ACHN (cell line): ENCODE measurements at places on chromosomes 5 and 9.
A peak's percentile ranks its signal among the peaks of the same experiment; 100 is the strongest.

- no peak for DNase-seq
Observed at GRCh38 chr9:135879237-135879601, 28.1 kb downstream of the CAMSAP1 start.

DNA sequence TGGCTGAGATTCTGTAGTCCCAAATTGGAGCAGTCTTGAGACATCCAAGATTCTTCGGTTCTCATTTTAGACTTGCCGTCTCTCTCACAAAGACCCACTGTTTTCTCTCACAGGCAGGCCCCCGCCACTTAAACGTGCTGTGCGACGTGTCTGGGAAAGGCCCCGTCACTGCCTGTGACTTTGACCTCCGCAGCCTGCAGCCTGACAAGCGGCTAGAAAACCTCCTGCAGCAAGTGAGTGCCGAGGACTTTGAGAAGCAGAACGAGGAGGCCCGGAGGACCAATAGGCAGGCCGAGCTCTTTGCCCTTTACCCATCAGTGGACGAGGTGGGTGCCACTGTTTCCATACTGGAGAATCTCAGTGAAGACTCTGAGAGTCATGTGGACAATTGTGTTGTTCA, 97.2 kb downstream of the DOCK8 start:
- DNase-seq, result no peak

DNA sequence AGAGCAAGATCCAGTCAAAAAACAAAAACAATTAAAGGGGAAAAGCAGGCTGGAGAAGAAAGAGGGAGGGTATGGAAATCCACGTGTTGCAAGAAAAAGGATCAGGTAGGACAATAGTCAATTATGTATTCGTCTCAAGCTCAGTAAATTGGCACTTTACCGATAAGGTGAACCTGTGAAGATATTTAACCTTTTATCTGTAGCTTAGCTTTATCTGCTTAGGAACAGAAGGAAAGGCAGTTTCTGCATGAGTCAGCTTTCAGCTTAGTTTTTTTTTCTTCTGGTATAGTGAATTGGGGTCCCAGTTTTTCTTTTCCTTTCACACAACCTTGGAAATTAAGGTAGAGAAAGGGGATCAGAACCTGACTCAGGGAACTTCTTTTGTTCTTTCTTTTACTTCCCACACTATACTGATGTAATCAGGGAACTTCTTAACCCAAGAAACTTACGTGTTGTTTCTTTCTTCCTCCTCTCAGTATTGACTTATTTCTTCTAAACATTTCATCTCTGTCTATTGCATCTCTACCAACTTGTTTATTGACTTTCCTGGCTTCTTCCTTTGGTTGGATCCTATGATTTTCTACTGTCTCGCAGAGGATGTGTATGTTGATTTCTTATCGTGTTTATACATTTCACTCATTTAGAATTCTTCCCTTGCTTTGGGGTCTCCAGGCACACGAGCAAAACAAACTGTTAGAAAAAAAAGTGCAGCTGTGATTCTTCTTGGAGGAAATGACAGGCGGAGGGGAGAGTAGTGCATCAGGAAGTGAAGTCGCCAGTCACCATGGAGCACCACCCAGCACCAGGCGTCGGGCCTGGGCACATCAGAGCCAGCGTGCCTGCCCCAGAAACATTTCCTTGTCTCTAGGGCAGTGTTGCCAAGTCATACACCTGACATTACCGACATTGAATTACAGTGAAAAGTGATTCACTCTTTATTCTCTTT, 123.0 kb upstream of the LHFPL2 start:
- no peak for DNase-seq

GRCh38 chr5:139633295-139634027, 14.7 kb upstream of the CXXC5 start:
- DNase-seq, result peak; percentile 67

DNA sequence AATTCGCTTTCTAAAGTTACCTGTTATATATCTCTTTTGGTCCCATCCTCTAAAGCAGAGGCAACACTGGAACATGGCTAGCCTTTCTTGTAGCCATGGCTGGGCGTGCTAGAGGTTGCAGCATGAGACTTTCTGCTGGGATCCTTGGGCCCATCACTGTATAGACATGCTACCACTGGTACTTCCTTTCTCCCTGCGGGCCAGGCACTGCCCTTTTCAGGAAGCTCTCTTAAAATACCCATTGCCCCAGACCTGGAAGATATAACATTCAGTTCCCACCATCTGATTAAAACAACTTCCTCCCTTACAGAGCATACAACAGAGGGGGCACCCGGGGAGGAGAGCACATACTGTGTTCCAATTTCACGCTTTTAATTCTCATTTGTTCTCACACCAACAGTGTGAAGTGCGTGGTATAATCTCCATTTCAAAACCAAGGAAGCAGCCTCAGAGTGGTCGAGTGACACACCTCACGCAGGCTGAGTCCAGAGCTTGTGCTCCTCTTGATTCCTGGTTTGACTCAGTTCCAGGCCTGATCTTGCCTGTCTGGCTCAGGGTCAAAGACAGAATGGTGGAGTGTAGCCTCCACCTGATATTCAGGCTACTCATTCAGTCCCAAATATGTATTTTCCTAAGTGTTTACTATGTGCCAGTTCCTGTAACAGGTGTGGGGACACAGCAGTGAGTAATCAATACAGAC, 22.6 kb downstream of the PTGS1 start:
- DNase-seq, result no peak

DNA sequence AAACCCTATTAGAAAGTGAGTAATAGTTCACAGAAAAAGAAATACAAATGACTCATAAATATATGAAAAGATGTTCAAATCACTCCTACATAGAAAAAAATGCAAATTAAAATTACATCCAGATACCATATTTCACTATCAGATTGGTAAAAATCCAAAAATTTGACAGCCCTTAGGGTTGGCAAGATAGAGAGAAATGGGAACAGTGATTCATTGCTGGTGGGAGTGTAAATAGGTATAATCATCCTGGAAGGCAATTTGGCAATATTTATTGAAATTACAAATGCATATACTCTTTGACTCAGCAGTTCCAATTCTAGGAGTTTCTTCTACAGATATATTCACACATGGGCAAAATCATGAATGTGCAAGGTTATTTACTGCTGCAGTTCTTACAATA, 273.5 kb downstream of the NR2F1-AS1 start:
- no peak for DNase-seq

GRCh38 chr9:91900055-91900796, 49.8 kb downstream of the ROR2 start:
- no peak for DNase-seq

DNA sequence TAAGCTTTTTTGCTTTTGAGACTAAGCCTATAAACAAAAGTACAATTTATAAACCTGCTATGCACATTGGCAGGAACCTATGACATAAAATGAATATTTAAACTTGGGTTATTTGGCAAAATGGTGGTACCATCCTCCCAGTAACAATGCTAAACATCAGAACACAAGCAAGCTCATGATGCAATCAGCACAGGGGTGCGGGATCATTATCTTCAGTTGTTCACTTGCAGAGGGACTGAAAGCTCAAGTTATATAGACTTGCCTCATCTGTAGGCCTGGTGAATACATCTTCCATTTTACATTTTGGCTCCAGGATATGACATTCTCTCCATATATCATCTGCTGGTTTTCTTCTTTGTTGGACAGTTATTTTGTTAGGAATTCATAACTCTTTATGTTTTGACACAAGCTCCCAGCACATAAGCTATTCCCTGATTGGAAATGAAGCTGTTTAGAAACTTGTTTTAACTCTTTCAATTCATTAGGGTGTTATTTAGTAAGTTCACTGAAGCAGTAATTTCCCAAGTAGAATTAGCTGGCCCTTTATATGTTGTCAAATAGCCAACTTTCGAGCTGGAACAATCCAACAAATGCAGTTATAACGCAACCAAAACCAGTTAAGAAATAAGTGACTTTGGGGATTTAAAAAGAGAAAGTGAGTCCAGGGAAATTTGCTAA, 124.7 kb upstream of the LIFR start:
- DNase-seq, result no peak

DNA sequence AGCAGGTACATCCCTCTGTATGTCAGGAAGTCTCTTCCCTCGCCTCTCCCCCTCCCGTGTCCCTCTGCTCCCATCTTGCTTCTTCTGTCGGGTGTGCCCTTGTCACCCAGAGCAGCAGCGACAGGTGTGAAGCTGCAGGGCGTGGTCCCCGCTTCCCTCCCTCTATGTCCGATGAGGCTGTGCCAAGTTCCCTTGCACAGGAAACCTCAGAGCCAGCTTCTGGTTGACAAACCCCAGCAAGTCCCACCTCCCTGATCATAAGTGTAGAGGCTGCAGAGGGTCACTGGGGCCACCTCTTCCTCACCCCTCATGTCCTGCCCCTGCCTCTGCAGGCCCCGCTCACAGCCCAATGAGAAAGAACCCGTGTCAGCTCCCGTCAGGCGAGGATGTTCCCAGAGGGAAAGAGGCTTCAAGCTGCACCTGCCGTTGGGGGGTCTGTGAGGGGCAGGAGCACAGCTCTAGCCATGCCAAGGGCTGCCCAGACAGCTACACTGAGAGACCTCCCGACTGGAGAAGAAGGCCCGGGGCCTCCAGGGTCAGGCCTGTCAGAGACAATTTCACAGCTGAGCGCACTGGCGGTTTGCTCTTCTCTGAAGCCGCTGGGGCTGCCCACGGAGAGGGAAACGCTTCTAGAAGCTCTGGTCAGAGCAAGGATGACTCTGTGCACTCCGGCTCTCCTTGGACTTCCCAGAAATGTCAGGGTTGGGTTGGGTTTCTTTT, 73.3 kb downstream of the AK8 start:
- peak; percentile 7 for DNase-seq

DNA sequence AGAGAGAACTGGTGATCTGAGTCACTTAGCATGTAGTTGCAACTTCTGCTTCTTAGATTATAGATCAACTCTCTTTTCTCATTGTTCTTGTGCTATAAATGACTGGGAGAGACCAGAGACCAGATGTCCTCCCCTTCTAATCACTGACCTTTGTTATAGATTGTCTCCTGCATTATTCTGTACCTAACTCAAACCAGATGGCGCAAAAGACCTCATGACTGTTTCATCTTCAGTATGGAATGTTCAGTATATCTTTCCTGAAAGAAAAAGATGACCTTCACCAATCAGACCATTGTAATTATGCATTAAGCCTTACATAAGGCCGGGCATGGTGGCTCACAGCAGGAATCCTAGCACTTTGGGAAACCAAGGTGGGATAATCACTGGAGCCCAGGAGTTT, 30.5 kb upstream of the ADAM19 start:
- DNase-seq, result no peak

GRCh38 chr5:104178829-104179456, 616.4 kb upstream of the NUDT12 start:
- DNase-seq, result peak; percentile 54

GRCh38 chr9:81490605-81491331, 198.6 kb downstream of the TLE1 start:
- peak; percentile 40 for DNase-seq

DNA sequence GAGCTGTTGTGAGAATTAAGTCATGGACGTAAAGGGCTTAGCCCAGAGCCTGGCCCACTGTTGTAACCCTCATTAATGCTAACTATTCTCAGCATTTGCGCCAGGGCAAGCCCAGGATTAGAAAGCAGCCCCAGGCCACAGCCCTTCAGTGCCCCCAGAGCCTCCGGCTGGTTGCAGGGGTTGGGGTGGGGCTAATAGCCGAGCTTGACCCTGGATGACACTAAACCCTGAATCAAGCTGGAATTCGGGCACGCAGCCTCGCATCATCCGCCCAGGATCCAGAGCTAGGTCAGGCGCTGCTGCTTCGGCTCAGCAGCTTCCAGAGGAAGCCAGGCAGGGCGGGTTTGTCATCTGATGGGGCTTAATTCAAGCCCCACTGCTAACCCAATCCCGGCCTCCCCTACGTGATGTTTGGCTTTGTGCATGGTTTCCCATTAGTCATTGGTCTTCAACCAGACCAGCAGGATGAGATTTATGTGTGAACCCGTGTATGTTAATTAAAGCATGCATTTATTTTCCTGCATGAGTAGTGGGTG, 1.2 kb upstream of the MEGF9 start:
- DNase-seq, result peak; percentile 55

DNA sequence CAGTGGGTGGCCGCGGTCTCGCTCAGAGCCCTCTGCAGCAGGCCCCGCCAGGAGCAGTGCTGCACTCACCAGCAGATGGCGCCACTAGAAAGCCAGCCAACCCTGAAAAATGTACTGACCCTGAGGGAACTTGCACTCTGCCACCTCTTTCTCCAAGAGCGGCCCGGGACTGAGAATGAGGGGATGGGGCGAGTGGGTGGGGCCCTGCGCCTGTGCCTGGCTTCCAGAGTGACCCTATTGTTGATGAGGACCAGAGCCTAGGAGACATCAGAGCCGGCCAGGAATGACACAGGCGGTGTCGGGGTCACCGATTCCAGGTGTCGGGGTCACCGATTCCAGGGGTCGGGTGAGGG, 2.9 kb upstream of the IL17B start:
- DNase-seq, result peak; percentile 59

GRCh38 chr5:89315286-89316100, 432.5 kb upstream of the MEF2C start:
- DNase-seq, result no peak

- no peak for DNase-seq
Observed at GRCh38 chr5:126311766-126312165, 111.4 kb upstream of the GRAMD2B start.

DNA sequence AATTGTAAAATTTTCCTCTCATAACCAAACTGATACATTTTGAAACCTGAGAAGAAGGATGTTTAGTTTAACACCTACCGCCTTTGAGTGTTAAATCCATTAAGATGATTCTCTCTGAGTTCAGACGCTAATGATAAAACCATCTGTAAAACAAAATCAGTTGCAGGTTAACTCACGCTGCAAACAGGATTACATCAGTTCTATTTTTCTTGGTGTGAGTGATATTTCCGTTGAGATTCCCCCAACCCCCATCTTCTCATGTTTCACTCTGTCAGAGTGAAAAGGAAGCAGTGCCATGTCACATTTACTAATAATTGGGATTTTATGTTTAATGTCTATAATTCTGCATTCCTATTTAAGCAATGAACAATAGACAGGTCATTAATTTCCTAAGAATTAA, 146.5 kb downstream of the FANCC start:
- DNase-seq, result peak; percentile 55

GRCh38 chr9:123996731-123997421, 14.7 kb upstream of the LHX2 start:
- DNase-seq, result no peak

DNA sequence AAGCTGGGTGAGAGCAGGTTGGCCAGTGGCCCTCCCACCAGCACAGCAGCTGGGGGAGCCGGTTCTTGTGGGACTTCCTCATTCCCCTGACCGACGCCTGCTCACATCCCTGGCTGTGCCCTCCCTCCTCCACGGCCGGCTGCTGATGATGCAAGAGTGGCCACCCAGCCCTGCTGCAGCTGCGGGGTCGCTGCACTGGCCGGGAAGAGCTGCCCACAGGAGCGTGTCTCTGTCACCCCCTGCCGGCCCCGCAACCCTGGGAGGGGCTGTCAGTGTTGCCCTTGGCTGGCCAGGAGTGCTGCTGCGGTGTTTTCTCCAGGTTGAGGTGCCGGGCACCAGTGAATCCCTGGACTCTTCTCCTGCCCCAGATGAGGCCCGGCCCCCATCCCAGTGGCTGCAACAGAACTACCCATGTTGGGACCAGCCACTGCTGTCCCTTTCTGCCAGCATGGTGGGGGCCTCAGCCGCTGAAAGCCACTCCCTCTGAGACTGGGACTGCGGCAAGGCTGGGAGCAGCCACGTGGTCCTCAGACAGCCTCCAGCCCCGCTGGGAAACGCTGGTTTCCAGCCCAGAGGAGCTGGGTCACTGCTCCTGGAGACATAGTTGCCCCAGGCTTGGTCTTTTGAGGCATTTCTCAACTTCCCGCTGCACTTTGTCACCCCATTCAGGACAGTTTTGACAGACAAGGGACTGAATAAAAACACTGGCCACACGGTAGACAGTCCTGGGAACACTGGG, 739 bp downstream of the CARD9 start:
- peak; percentile 72 for DNase-seq

GRCh38 chr5:9437741-9438240, 108.1 kb downstream of the SEMA5A start:
- no peak for DNase-seq

- DNase-seq, result no peak
Observed at GRCh38 chr9:17476401-17476800, 102.5 kb upstream of the SH3GL2 start.
